ENCODE measurements at places on chromosomes 7 and 10.

- DNase-seq = no peak
Observed at GRCh38 chr10:101116754-101117153, 14.3 kb upstream of the TLX1 start.

GRCh38 chr10:51073453-51074237 lies 642 bp upstream of the PRKG1 start:
- DNase-seq = peak; percentile 48

- no peak for DNase-seq
Observed at GRCh38 chr7:116665332-116665996, 6.5 kb upstream of the MET start.

- DNase-seq = no peak
Observed at GRCh38 chr10:4770801-4771553, 55.0 kb upstream of the AKR1E2 start.

DNA sequence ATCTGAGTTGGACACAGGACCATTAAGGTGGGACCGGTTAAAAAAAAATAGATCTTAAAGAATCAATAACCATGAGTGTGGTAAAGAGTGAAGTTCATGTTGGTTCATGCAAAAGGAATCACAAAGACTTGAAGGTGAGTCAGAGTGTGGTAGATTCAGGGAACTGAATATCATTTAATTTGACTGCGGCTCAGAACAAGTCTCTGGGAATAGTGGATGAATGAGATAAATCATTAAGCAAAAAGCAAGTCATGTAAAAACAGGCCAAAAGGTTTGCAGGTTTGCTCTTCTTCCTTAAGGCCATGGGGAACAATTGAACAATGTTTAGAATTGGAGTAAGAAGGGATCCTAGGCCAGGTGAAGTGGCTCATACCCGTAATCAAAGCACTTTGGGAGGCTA lies 385.8 kb downstream of the ETV1 start:
- no peak for DNase-seq

- DNase-seq = no peak
Observed at GRCh38 chr10:3668966-3669330, 116.1 kb downstream of the KLF6 start.

GRCh38 chr7:25959168-25959734 lies 192.7 kb upstream of the NFE2L3 start:
- no peak for DNase-seq

DNA sequence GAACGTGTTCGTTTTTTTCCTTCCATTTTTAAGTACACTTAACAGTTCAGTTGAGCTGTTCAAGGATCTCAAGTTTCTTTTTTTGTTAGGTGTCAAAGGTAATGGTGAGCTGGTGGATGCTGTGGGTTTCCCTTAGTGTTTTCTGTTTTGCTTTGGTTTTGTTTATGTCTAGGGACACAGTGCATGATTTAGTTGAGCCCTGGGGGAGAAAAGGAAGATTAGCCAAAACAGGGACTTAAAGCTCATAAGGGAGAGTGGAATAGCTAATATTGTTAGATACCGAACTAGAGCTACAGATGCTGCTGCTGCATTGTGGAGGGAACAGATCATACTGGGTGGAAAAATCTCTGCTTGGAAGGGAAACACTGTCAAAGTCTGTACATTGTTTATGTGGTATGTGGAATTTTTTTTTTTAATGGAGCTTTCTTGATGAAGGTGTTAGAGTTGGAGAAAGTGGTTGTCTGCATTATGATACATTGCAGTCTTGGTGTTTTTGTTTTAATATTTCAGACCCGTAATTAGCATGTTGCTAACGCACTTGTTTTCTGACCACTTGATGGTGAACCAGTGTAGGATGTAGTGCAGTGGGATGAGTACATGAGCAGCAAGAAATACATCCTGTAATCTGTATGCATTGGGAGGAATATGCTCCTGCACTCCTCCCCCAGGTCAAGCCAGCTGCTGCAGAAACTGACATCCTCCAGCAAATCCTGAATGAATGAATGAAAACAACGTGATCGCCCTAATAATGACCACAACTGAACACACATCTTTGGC lies 2.1 kb downstream of the GLCCI1 start:
- DNase-seq = no peak

DNA sequence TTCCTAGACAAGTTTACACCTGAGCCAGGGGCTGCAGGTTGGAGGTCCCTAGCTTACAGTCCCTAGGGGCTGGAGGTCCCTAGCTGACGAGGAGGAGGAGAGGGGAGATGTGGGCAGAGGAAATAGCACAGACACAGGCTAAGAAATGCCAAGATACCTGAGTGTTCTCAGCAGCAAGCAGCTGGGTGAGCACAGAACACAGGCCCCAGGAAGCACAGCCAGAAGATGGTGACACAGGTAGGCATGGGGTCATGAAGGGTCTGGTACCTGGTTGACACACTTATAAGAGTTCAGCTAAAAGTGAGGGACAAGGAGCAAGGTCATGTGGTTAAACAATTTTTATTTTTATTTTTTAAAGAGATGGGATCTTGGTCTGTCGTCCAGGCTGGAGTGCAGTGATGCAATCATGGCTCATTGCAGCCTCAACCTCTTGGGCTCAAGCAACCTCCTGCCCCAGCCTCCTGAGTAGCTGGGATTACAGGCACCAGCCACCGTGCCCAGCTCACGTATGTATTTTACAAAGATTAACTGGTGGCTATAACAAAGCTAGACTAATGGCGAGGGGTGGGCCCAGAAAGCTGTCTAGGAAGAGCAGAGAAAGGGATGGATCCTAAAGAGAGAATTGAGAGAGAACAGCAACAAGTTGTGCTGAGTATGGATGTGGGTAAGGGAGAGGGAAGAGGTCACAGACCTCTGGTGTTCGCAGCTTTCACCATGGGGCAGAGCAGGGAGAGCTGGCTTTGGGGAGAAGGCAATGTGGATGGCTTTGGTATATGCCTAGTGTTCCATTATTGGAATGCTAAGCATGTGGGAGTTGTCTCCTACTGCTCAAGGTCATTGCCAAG lies 140.3 kb upstream of the KLF14 start:
- no peak for DNase-seq

GRCh38 chr7:32539919-32540531 lies 44.7 kb downstream of the AVL9 start:
- DNase-seq = no peak

DNA sequence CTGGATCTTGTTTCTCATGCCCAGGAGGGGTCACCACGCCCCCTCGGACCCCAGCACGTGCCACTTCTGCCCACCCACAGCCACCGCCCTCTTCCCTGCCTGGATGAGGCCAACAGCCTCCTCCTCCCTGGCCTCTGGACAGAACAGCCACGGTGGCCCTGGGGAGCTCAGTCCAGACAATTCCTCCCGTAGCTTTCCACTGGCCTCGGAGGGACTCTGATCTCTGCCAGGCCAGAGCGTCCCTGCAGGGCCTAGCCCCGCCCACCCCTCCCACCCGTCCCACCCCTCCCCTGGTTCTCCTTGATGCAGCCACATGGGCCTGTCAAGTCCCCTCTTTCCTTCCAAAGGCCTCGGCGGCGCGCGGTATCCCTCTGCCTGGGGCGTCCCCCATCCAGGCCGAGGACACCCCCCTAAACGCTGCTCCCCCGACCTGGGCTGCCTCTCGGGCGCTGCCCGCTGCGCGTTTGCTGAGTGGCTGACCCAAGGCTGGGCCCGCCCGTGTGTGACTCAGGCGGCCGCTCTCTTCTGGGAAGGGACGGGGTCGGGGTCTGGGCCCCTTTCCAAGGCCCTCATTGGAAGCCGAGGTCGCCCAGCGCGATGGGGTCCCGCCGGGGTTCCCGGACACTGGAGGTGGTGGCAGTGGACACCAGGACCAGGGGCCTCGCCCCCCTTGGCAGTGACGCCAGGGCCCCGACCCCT lies 557 bp downstream of the TMEM120A start:
- DNase-seq = peak; percentile 39

DNA sequence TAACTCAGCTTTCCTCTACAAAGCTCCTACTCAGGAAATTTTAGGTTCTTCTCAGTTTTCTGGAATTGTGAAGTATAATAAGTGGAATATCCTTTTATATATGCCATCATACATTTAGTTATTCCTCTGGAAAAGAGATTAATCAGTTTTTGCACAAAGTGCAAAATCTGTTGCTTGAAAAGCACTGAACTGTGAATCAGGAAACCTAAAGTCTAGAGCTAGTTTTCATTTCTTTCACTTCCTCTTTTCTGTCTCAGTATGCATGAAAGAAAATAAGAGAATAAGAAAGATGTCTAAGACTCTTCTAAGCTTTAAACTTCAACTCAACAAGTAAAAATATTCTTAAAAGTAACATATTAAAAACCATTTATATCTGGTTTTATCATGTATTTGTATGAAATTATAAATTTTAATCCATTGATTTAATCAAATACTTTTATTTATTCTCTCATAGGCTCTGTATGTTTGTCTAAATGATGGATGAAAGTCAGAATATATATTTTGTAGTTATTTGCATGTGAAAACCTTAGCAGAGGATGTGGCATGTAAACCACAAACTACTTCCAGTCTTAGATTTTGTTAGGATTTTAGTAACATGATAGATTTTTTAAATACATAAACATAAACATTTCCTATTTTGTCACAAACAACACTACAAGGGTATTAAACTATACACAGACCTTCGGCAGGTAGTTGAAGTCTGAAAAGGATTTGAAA lies 1073.0 kb downstream of the XPNPEP1 start:
- no peak for DNase-seq

DNA sequence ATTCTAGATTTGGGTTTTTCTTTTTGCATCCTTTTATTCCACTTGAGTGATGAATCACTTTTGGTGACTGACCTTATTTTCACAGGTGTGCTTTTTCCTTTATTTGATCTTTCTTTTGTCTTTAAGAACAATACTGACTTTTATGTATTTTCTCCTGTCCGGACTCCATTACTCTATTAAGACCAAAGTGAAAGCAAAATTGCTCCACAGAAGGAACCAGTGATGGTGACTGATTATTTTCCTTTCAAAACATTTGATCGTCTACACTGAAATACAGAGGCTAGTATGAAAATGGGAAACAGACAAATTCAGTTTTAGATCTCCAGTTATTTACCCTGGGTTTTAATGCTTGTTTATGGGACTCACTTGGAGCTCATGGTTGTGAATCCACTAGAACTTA lies 15.5 kb downstream of the EXOC4 start:
- no peak for DNase-seq

- DNase-seq = no peak
Observed at GRCh38 chr7:3861386-3861785, 560.3 kb downstream of the SDK1 start.

DNA sequence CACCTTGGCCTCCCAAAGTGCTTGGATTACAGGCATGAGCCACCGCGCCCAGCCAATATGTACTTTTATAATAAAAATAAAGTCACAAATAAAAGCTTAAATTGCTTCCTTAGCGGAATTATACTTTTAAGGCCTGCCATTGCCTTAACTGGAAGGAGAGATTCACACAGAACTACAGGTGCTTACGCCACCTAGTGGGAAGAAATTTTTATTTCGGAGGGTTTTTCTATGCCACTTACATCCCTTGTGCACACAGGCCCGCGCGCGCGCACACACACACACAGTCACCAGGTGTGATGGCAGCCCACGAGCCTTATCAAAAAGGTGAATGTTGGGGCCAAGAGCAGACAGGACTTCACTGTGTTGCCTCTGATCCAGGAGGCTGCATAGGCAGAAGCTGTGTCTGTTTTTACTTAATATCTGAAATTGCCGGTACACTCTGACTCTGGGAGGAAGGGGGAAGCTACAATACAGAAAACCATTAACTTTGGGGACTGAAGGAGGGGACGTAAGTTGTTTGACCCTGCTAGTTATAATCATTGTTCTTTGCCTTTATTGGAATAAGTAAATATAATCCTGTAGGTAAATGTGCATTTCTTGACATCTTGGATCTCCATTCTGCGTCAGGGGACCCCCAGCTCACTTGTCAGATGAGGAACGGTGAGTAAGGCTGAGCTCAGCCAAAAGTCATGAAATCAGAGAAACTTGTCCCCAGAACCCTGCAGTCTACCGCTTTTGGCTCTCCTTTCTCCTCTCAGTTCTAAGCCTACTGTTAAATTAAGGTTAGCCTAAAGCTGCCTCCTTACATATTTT lies 87.1 kb downstream of the SLC16A9 start:
- DNase-seq = peak; percentile 2

DNA sequence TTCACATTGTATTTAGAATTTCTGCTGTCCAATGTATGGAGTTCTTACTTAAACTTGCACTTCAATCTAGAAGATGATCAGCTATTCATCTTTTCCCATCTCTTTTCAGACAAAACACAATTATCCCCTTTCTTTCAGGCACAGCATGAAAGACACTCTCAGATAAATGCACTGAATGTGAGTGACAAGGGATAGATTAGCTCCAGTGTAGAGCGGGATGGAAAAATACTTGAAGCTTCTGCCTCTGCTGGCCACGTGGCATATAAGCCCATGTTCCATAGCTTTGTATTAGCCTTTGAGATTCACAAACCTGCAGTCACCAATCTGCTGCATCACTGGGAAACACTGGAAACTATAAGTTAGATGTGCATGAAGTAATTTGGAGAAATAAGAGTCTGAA lies 162.2 kb upstream of the FAM3C start:
- DNase-seq = peak; percentile 6

DNA sequence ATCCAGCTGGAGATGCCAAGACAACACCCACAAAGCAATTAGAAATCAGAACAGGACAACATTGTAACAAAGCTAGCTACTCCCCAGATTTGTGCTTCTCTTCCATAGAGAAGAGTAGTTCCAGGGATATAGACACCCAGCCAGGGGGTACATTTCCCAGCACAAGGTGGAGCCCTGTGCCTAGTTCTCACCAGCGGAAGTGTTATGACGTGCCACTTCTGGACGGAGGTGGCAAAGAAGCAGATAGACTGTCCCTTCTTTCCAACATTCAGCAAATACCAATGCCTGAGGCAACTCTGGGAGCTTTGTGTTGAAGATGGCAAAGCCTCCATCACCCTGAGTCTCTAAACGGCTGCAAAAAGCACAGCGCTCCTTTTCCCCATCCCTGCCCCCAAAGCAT lies 23.4 kb upstream of the GSAP start:
- peak; percentile 17 for DNase-seq

DNA sequence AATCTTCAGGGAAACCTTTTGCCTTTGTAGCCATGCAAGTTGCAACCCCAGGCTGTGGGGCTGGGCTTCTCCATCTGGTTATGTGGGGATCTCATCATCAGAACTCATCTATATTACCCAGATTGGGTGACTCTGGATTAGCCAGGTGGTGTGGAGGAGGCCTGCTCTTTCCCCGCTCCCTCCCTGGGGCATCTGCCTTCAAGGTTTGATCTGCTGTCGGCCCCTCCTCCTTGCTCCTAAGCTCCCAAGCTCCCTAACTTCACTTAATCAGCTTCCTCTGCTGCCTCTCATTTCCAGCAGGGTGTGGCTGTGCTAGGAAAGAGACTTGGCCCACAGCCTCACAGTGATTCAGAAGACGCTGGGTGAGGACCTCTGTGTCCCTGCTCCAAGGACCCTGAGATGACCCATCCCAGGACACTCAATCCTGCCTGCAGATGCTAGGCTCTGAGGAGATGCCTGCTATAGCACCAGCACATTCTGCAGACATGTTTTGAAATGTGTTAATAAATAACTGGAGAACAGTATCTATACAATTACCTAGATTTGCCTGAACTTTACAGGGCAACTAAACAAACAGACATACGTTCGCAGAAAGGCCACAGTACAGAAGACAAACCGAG lies 392.1 kb upstream of the PODXL start:
- DNase-seq = no peak

GRCh38 chr7:101733713-101734475 lies 83.5 kb upstream of the CUX1 start:
- no peak for DNase-seq
